ENCODE measurements at places on chromosomes 1 and 21.

DNA sequence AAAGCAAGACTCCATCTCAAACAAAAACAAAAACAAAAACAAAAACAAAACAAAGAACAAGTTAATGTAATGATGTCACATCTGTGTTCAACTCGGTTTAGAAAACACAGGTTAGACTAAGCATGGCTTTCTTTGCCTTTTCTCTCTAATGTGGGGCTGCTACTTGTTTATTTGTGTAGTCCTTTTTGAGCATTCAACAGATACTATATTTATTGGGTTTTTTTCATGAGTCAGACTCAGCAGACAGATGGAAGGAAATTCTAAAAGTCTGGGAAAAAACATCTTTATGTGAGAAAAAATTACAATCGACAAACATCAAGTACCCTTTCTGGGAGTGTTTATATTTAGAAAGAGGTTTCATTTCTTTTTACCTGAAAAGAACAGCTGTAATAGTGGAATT lies 22.3 kb upstream of the OTUD3 start:
- no peak for DNase-seq

DNA sequence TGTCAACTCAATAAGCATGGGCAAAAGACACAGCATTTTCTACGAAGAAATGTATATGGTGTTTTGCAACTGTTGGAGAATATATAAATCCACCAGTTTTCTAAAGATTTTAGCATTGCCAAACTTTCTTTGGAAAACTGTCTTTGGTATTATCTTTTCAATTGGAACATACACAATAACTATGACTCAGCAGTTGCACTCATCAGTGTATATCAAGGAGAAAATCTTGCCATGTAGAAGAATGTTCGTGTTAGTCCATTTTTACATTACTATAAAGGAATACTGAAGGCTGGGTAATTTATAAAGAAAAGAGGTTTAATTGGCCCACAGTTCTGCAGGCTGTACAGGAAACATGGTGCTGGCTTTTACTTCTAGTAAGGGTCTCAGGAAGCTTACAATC lies 41.1 kb downstream of the PRKAA2 start:
- DNase-seq, result no peak

DNA sequence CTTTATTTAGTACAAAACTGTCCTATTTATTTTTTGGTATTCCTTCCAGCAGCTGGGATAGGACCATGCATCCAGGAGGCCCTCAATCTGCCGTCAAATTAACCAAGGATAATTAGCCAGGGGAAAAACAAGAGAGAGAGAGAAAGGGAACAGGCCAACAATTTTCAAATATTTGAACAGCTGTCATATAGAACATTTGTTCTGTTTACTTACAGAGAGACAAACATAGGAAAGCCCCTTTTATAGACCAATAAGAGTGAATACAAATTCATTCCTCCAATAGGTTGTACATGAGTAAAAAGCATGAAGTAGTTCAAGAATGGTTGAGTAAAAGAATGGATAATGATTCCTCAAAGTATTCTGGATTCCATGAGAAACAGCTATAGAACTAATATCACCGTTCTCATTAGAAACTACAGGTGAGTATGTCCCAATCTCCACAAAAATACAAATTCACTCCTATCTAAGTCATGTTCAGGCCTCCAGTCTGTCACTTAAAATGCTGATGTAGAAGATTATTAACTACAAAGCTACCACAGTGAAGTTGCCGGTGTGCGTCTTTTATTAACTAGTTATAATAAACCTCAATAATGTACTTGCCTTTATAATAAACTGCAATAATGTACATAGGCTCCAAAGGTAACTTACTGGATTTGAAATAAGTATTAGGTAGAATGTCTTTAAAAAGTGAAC lies 64.8 kb upstream of the GNG4 start:
- no peak for DNase-seq

GRCh38 chr1:201383647-201384405 lies 6.3 kb upstream of the TNNT2 start:
- no peak for DNase-seq

DNA sequence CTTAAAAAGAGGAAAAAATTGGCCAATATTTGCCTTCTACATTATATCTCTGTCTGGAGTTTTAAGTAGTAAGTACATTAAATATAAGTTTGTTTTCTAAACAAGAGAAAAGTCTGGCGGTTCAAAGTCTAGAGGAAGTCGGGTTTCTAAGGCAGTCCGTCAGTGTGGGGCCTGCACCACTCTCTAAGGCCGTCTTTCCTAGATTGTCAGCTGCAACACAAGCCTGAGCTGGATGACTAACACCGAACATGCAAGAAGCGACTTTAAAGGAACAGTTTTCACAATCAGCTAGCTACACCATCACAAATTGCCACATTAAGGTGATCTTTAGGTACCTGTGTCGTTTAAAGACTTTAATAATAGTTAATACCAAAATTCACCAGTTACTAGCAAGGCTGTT lies 19.6 kb downstream of the CCSAP start:
- no peak for DNase-seq

GRCh38 chr21:45262616-45263015 lies 25.1 kb downstream of the POFUT2 start:
- DNase-seq, result no peak

GRCh38 chr21:16945580-16945979 lies 567.3 kb upstream of the CXADR start:
- DNase-seq, result no peak

- no peak for DNase-seq
Observed at GRCh38 chr1:6473974-6474814, 8.2 kb upstream of the TNFRSF25 start.

GRCh38 chr21:44681861-44682579 lies at the start of gene KRTAP12-1:
KRTAP12-1 (minus strand) TSS chr21:44682163; CDS start chr21:44682123, 40 bp downstream.
- no peak for DNase-seq

- DNase-seq, result no peak
Observed at GRCh38 chr1:52659356-52659755, 26.4 kb downstream of the SHISAL2A start.

- DNase-seq, result no peak
Observed at GRCh38 chr1:170840371-170840770, 95.0 kb upstream of the MROH9 start.

DNA sequence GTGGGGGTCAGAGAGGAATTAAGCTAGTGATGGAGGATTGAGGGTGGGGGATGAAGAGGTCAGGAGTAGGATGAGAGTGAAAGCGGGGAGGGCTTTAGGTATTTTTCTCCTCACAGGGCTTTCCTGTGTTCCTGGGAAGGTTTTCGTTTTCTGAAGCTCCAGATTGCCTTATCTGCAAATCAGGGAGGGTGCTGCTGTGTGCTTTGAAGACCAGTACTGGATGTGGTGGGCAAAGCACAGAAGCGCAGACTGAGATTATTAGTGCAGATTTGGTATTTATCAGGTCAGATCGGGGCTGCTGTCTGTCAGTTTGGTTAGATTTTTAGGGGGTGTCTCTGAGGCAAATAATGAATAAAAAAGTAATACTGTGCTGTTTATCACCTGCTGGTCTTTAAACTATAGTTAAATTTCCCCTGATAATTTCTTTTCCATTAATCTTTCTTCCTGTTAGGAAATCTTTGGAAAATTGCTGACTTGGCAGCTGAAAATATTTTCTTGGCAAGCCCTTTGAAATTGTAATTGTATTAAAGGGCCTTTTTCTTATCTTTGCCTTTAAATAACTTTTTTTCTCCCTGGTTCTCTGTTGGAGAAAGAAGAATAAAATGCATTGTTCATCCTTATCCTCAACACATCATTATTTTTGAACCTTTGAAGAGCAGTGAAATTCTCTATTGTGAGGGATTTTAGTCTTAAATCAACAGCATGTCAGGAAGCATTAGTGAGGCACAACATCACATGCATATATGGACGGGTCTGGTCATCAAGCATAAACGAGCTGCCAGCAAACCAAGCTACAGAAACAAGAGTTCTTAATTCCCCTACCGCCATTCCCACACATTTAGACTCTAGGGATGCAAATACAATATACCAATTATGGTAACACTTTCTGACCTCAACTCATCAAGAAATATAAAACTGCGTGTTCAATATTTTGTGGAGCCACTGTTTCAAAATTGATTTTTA lies 139.6 kb downstream of the S1PR1 start:
- no peak for DNase-seq

- DNase-seq, result no peak
Observed at GRCh38 chr1:5393603-5394002, 598.6 kb downstream of the NPHP4 start.

DNA sequence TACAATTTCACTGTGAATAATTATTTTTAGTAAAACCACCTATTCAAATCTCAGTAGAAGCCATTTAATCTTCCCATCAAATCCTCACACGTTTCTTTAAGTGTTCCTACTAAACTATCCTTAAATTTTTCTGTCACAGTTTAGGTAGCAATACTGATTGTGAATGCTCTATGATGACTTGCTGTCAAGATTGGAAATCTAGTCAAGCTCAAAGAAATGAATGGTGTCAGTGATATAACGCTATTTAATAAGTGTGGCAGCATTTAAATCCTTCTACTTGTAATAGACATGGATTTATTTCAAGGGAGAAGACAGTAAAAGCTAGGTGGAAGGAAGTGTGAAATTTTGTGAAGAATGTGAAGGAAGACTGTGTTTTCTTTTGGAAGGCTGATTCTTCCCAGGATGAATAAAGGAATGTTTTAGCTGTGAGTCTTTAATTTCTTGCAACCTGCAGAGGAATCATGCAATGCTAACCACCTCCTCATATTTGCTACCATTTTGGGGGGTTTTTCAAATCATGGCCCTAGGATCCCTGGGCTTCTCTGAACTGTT lies 936.7 kb upstream of the NEGR1 start:
- no peak for DNase-seq
